Suppressor macrophage treated with lipopolysaccharide for 4 hours (primary cell): ENCODE measurements at places on chromosomes 1 and 21.

- DNase-seq = peak; percentile 41
Observed at GRCh38 chr1:116994411-116994810, 7.1 kb upstream of the CD101 start.

DNA sequence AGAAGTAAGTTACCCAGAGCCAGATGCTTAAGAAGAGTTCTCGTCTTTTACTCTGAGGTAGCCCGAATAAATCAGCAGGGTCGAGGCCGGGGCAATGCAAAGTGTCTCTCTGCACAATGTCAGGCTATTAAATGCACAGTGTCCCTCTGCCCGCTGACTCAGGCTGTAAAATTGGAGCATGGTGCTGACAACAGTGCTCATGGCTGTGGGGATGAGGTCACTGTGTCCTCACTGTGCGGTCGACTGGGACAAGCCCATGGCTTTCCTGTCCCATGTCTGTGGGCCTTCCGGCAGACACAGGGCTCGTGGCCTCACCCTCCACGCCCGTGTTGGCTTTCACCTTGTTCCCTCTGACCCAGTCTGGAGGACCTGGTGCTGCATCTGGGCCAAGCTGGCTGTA is 14.6 kb upstream of the SLC2A1 start:
- DNase-seq = no peak

GRCh38 chr1:235834620-235835019 is 32.1 kb downstream of the LYST start:
- no peak for DNase-seq

- DNase-seq = no peak
Observed at GRCh38 chr1:42679364-42679983, 2.7 kb upstream of the YBX1 start.

DNA sequence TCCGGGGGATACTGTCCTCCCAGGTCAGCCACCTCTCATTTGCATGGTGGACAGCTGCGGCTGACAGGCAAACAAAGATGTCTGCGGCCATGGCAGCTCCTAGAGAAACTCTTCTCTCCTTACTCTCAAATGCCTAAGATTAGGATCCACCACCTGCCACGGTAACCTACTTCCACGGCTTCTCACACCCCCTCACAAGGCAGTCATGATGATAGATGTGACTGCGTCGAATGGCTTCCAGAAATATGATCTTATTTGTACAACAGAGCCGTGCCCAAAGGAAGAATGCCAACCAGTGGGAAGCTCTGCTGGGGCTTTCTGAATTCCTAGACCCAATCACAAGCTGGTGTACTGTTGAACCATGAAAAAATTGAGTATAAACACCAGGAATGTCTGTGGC is 73.4 kb downstream of the BACE2 start:
- DNase-seq = no peak

DNA sequence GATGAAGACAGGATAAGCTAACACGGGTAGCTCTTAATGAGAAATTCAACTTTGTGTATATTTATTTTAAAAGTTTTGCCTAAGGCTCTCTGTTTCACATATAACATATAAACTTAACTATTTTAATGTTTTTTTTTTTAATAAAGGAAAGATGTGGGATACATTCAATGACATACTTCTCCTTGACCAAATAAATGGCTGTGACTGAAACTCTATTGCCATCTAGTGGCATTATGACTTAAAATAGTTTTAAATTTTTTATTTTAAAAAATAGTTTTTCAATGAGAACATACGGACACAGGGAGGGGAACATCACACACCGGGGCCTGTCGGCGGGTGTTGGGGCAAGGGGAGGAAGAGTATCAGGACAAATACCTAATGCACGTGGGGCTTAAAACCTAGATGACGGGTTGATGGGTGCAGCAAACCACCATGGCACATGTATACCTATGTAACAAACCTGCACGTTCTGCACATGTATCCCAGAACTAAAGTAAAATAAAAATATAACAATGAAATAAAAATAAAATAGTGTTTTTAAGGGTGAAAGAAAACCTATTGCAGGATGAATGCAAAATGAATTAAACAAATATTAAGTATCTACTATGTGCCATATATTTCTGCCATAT is 83.4 kb downstream of the LYST start:
- DNase-seq = peak; percentile 48

DNA sequence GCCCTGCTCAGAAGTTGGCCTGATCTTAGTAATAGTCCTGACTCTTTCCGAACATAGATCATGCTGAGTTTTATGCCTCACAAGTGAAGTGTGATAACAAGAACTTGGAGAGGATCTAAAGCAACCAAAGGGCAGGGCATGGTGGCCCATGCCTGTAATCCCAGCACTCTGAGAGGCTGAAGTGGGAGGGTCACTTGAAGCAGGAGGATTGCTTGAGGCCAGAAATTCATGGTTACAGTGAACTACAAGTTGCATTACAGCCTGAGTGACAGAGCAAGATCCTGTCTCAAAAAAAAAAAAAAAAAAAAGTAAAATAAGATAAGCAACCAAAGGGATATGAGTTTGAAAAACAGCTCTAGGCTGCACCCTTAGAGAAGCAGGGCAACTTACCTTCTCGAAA is 18.5 kb upstream of the BCL9 start:
- DNase-seq = no peak

DNA sequence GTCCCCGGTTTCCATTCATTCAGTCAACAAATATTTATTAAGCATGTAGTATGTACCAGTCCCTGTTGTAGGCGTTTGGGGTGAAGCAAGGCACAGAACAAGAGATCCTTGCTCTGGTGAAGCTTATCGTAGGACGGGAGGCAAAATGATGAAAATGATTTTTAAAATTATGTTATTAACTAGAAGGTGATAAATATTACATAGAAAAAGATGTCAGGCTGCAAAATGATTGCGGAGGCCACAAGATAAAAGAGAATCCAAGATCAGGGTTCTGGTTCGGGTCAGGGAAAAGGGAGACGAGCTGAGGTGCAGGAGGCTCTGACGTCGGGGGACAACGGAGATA is 602 bp upstream of the CGN start:
- no peak for DNase-seq

DNA sequence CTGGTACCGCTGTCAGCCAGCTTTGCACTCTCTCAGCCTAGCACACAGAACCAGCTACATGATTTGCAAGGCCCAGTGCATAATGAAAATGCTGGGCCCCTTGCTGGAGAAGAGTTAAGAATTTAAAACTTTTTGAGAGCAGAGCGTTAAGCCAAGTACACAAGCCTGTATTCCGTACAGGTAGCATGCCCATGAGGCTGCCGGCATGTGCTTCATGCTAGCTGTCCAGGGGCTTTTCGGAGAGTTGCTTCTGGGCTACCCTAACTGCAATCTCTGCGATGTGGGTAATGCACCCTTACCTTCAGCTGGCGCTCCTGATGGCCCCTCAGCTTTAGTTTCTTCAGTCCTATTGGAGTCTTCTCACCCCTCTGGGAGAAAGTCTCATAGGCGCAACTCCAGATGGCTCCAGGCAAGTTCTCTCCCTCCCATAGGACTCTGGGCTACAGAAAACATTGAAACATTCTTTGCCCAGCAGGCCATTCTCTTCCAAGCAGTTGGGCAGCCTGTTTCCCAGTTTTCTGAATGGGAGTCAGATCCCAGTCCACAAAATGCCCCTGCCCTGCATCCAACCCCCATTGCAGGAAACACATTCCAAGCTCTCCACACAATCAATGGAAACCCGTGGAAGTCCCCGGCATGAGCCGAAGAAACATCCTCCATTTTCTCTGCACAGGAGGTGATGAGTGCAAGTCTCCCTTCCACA is 5.7 kb upstream of the AKT3 start:
- no peak for DNase-seq

DNA sequence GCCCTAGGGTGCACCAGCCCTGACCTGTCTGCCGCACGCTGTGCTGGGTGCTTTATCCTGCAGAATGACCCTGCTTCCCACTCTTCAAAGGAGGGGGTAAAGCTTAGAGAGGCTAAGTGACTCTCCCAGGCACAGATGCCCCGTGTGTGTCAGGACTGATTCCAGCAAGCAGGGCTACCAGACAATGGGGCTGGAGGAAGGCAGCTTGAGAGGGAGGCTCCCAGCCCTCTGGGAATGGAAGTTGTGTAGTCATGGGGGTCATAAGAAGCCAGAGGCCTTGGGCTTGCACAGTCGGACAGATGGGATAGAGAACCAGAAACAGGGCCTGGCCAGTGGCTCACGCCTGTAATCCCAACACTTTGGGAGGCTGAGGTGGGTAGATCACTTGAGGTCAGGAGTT is 94.1 kb upstream of the KLHDC7A start:
- no peak for DNase-seq

- DNase-seq = no peak
Observed at GRCh38 chr1:115172270-115172669, 83.0 kb upstream of the TSPAN2 start.

GRCh38 chr1:51341876-51342496 is 11.6 kb upstream of the TTC39A start:
- DNase-seq = no peak

DNA sequence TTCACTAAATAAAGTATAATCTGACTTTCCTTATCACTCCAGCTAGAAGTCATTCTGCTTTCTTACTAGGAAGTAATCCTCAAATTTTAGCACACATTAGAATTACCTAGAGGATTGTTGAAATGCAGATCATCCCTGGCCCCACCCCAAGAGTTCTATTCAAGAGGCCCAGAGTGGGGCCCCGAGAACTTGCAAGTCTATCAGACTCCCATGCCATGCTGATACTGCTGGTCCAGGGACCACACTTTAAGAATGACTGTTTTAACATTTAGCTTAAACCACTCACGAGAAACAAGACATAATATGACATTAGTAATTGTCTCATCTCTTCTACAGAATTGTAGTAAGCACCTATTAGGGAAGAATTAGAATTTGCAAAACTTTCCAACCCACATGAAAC is 7.7 kb upstream of the SYNJ1 start:
- DNase-seq = no peak

DNA sequence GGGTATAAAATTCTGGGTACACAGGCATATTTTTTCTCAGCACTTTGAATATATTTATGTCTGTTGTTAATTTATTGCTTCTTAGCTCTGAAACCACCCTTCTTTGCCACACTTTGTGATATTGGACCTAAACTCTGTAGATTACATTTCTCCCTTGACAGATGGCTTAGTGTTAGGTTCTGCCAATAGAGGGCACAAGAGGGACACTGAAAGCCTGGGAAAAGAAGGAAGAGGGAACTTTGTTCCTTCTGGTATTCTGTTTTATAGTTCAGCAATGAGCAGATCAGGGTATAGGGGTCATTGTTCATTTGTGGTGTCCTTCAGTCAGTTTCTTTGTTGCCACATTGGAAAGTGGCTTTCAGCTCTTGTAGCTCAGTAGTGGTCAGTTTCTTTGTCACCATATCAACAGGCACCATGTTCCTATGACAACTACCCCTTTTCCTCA is 423.5 kb upstream of the PROX1 start:
- peak; percentile 3 for DNase-seq

DNA sequence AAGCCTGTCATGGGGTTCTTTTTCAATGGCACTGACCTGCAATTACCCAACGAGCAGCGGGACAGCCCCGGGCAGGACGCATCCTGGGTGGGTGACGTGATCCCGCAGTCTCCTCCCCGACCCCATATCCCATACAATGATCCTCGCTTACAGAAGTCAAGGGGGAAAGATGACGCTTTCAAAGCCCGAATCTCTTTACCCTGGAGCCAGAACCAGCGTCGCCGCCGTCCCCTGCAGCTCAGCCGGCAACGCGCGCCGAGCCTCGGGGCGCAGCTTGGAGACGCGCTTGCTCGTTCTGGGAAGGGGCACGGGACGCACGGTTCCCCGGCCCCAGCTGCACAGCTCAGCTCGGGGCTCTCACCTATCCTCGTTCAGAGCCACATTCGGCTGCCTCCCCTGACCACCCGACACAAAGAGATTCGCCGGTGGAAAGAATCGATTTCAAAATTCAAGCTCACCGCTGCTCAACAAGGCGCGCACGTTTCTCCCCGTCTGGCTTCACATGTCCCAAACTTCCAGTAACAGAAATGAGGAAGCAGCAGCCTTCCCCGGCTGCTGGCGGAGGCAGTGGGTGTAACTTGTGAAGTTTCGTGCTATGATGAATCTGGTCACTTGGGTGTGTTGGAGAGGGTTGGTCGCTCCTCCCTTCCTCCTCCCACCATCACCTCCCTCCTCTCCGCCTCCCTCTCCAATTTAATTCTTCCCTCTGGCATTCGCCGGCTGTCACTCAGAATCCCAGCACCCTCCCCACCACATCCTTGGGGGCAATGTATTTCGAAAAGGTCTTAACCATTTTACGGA is at the start of gene TIAM1:
TIAM1 (minus strand) TSS at position 582 of the 801 bp plus-strand sequence. CDS start 77,289 bp downstream, outside the sequence.
- peak; percentile 96 for DNase-seq

DNA sequence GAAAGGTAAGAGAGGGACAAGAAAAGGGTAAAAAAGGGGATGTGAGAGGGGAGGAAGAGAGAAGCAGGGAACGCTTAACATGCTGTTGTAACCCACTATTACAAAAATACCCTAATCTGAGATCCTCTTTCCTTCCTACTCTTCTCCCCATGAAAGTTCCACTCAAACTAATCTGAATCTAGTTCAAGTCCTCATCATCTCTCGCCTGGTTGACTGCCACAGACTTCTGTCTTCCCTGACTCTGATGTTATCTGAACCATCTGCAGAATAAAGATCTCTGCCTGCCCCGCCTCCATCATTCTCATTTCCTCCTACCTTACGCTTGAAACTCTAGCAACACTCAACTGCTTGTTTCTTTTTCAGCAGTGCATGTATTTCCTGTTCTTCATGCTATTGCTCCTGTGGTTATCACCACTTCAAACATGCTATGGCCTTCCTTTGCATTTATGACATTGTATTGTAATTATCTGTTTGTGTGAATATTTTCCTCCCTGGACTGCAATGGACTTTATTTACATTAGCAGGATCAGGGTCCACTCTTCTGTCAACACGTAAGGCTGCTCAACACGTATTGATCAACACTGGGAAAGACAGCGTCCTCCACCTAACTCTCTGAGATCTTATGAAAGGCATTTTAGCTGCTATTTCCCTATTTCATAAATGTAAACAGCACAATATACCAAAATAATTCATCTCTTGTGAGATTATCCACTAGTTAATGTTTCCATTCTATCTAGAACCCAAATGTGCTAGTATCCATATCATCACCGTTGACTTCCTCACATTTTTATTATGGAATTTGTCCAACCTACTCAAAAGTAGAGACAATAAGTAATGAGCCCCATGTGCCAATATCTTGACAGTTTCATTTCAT is 215.5 kb upstream of the USP25 start:
- DNase-seq = peak; percentile 27

- DNase-seq = no peak
Observed at GRCh38 chr1:233364026-233364425, 36.5 kb downstream of the MAP3K21 start.

- no peak for DNase-seq
Observed at GRCh38 chr1:186615332-186615731, 64.9 kb downstream of the PTGS2 start.

DNA sequence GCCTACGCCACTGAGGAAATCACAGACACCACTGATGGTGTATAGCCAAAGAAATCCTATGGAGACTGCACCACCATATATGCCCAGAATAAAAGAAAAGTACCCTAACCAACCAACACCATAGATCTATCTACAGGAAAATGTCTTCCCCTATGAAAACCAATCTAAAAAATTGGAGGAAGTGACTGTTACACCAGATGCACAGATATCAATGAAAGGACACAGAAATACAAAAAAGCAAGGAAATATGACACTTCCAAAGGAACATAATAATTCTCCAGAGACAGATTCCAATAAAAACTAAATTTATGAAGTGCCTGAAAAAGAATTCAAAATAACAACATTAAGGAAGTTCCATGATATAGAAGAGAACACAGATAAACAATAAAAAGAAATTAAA is 56.8 kb upstream of the BCL10 start:
- DNase-seq = no peak
